Caco-2 (cell line): ENCODE measurements at places on chromosomes 11 and 22.

DNA sequence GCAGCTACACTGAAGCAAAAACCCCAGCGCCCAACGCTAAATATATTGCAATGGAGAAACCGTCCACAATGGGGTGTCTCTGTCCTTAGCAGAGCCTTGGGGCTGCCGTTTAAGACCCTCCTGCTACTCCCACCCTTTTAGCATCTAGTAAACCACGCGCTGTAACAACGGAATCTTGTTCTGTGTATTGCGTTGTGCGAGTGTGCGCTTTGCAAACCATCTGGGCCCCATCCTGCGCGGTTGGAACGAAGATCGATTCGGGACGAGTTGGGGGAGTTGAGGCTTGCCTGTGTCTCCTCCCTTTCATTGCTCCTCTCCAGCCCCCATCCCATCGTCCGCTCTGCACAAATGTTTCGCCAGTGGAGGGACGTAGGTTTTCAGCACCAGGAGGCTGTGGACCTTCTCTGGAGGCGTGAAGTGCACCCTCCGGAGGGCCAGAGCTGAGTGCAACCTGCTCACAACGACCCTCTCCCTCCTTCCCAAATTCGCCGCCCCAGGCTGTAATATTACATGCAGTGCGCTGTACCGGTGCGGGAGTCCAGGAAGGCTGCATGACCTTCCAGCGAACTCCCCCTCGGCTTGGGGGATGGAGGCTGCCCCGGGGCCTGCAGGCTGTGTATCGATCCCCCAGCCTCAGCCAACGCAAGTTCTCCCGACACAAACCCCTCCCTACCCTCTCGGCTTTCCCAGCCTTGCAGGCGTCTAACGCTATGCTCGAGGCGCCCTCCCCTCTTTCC is 1.6 kb upstream of the KMT2A start:
- peak; percentile 72 for DNase-seq

GRCh38 chr11:134592391-134592990 is 180.4 kb upstream of the B3GAT1 start:
- peak; percentile 70 for DNase-seq

- DNase-seq, result peak; percentile 69
Measured at GRCh38 chr11:2577031-2577990, 122.5 kb downstream of the KCNQ1OT1 start.

- DNase-seq, result peak; percentile 37
Measured at GRCh38 chr11:108559904-108560303, 33.7 kb downstream of the EXPH5 start.

GRCh38 chr22:23183061-23183698 is 2.9 kb downstream of the BCR start:
- DNase-seq, result peak; percentile 66

- DNase-seq, result no peak
Measured at GRCh38 chr22:31022516-31022915, 53.5 kb downstream of the TUG1 start.

DNA sequence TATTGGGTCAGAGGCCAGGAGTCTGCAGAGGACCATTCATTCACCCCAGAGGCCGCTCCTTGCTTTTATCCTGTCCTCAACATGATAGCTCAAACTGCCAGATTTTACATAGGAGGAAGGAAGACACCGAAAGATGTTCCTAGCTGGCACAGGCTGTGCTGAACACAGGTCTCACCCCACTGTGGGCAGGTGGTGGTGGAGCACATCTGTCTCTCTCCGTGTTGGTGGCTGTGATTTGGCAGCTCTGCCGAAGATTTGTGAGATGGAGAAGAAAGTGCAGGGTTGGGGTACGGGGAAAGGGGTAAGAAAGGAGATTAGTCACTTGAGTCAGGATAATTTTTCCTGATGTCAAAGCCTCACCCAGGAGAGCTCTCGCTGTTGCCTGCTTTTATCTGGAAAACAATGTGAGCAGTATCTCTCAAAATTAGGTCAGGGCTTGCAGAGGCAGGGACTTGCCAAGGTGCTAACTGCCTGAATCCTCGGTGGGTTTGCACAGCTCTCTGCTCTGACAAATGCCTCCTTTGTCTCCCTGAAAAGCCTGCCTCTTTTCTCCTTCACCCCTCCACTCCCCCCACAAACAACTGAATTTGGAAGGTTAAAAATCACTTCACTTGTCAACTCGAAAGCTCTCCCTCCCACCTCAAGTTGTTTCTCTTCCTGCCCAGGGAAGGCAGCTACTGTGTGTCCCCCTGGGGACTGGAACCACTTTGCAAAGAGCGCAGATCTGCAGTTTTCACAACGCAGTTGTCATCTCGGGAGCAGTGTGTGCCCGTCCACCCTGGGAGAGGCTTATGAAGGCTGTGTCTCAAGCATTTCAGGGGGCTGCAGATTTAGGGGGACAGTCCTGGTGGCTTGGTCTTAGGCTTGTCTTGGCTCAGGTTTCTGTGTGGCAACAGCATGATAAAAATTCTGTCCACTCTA is 299.7 kb downstream of the ST3GAL4 start:
- DNase-seq, result no peak

- no peak for DNase-seq
Measured at GRCh38 chr11:104610635-104611034, 287.6 kb downstream of the CASP12 start.

GRCh38 chr22:50641696-50642607 is 14.0 kb upstream of the ARSA start:
- DNase-seq, result no peak

- DNase-seq, result peak; percentile 51
Measured at GRCh38 chr22:17972385-17973191, 51.8 kb downstream of the MICAL3 start.

DNA sequence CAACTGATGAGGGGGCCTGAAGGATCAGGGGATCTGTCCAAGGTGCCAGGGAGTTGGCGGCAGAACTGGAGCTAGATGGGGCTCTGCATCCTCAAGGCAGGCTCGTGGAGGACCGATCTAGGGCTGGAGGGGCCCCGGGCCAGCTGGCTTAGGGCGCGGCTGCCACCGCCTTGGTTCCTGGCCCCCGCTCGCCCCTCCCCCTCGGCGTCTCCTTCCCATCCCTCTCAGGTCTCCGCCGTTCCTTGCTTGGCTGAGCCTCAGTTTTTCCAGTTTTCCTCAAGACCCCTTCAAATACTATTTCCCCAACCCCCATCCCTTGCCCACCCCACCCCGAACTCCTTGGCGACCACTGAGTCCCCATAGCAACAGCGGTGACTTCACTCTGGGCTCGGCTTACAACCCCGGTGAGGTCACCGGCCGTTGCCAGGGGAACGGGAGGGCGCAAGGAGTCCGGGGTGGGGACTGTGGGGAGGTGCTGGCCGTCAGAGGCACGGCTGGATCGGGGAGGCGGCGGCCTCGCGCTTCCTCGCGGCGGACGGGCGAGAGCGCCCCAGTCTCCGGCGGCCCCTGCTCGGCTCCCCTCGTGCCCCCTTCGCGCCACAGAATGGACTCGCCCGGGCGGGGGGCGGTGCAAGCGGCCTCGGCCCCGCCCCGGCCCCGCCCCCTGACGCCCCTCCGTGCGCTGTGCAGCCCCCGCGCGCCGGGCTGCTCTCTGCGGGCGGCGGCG is 7.5 kb downstream of the FREY1 start:
- peak; percentile 87 for DNase-seq
